ENCODE measurements at places on chromosomes 16 and 17. TPM values are rescaled to one million over a fixed set of nuclear protein-coding genes. Genes with fewer than 3 reads are reported as not detected.

GRCh38 chr16:55389426-55390073, 65.5 kb downstream of the IRX6 start:
- no peaks in the 10 kb centered on the region for H3K36me3 ChIP-seq
- H3K4me3 ChIP-seq = no peak overlapping the region
- H3K27ac ChIP-seq = no peak overlapping the region
- DNase-seq = no peak
- H3K4me1 ChIP-seq = no peaks in the 10 kb centered on the region

DNA sequence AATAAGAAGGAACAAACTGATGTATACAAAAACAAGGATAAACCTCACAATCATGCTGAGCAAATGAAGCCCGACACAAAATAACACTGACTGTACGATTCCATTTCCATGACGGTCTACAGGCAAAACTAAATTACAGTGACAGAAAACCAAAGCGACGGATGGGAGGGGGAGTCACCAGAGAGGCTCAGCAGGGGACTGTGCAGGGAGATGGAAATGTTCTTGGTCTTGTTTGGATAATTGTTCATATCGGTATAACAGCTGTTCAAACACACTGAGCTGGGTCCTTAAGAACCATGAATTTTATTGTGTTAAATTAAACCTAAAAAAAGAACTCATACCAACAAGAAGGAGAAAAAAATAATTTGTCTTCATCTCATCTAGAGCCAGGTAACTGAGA, 97.8 kb downstream of the NXN start:
- no peak overlapping the region for H3K27ac ChIP-seq
- no peak overlapping the region for H3K4me3 ChIP-seq
- peaks cover 5% of the 10 kb centered on the region for H3K4me1 ChIP-seq
- peaks cover 41% of the 10 kb centered on the region for H3K27me3 ChIP-seq
- no peak for DNase-seq
- no peaks in the 10 kb centered on the region for H3K36me3 ChIP-seq

DNA sequence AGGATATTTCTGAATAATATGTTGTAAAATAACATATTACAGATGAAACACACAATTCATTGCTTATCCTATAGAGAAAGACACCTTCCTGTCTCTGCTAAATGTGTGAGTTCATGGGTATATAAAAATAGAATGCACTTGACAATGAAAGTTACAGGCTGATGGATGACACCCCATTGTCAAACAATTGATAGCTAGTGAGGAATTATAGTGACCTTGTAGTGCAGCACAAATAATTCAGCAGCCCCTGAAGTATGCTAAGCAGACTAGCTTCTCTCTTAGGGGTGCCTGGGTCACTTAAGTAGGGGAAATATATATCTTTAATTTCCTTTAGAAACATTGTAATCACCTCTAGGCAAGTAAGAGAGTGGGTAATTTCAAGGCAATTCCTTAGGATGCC, 826.2 kb downstream of the CDH8 start:
- DNase-seq = no peak
- no peaks in the 10 kb centered on the region for H3K36me3 ChIP-seq
- H3K27ac ChIP-seq = no peak overlapping the region
- H3K4me1 ChIP-seq = no peaks in the 10 kb centered on the region
- H3K27me3 ChIP-seq = no peaks in the 10 kb centered on the region

DNA sequence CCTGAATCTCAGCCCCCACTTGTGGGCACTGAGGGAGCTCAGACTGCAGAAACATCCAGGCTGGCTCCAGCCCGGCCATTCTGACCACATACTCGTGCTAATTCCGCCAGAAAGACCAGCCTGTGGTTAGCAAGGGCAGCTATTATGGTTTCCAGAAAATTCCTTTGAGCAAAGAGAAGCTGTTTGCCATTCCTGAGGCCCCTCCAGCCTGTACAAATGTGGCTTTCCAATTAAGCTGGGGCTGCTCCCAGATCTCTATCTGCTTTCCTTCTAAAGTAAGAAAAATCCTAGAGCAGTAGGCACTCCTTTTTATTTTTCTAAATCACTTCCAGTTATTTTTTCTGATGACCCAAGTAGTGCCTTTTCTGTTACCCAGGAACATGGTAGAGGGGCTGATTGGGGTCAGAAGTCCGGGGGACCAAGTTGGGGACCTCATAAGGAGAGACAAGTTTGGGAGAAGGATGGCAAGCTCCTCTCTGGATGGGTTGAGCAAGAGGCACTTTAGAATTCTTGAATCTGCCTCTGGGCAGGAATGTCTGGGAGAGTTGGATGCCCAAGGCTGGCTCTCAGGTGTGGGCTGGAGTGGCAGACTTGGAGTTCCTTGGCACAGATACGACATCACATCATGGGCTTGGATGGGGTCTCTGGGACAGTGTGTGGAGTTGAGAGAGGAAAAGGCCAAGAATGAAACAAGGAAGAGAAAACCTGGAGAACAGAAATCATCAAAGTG, 83.3 kb upstream of the TNRC6C start:
- no peaks in the 10 kb centered on the region for H3K27me3 ChIP-seq
- H3K36me3 ChIP-seq = peaks cover 13% of the 10 kb centered on the region
- H3K4me3 ChIP-seq = no peak overlapping the region
- DNase-seq = no peak

The ZNF624 gene
- 4.5 TPM for total RNA-seq

DNA sequence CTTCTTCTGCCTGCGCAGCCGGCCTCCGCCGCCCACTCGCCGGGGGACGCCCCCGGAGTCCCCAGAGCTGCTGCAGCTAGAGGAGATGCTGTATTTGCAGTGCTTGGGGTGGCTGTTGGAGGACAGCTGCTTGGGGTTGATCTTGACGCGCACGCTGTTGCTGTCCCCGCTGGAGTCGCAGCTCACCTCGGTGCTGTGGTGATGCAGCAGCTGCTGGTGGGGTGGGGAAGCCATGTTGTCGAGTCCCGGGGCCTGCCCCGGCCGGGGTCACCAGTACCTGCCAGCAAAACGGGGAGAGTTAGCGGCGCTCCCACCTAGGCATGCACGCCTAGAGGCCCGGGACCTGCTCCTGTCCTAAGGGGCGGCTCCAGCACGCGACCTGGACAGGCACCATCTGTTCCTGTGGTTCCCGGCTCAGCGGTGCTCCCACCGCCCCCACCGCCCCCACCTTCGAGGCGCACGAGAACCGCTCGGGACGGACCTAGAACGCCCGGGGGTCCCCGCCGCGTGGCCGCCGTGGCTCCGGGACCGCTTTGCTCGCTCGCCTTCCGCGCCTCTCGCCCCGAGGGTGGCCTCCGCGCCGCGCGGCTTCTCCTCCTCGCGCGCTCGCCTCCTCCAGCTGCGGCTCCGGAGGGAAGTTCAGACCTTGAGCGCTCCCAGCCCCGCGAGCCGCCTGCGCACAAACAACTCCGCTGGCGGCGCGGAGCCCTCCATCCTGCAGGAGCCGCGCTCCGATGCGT, 863 bp downstream of the ADCY9 start:
- H3K27ac ChIP-seq = peak overlapping the region; percentile 28
- peaks cover 14% of the 10 kb centered on the region for H3K27me3 ChIP-seq
- H3K36me3 ChIP-seq = peaks cover 8% of the 10 kb centered on the region
- peak overlapping the region; percentile 71 for H3K4me3 ChIP-seq
- peak; percentile 64 for DNase-seq

GRCh38 chr17:32485261-32486110, 1.3 kb upstream of the CDK5R1 start:
- H3K4me3 ChIP-seq = peak overlapping the region; percentile 52
- peaks cover 8% of the 10 kb centered on the region for H3K27me3 ChIP-seq

The DPEP1 gene
- not detected for total RNA-seq

DNA sequence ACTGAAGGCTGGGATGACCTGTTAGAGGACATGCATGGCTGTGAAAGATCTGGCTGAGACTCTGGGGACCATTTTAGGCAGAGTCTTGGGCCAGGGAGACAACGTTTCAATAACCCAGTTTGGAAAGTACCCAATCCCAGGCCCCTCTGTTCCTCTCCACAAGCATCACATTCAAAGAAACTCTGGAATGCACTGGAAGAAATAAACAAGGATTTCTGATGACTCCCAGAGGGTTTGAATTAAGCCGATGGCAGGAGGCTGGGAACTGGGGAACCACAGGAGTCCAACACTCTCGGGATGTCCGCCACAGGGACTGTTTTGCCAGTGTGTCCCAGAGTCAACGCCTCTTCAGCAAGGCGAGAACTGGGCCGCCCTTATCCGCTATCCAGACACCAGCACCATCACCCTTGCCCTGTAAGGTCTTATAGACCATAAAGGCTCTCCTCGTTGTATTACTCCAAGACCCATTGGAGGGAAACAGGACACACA, 3.3 kb downstream of the PMP22 start:
- no peaks in the 10 kb centered on the region for H3K36me3 ChIP-seq
- no peak overlapping the region for H3K27ac ChIP-seq
- no peak overlapping the region for H3K4me3 ChIP-seq
- peaks cover 93% of the 10 kb centered on the region for H3K27me3 ChIP-seq

GRCh38 chr17:82838386-82839063, 1.3 kb downstream of the ZNF750 start:
- H3K36me3 ChIP-seq = no peaks in the 10 kb centered on the region
- H3K4me3 ChIP-seq = no peak overlapping the region
- H3K4me1 ChIP-seq = peaks cover 3% of the 10 kb centered on the region
- DNase-seq = no peak

The PRR35 gene
- not detected for total RNA-seq

DNA sequence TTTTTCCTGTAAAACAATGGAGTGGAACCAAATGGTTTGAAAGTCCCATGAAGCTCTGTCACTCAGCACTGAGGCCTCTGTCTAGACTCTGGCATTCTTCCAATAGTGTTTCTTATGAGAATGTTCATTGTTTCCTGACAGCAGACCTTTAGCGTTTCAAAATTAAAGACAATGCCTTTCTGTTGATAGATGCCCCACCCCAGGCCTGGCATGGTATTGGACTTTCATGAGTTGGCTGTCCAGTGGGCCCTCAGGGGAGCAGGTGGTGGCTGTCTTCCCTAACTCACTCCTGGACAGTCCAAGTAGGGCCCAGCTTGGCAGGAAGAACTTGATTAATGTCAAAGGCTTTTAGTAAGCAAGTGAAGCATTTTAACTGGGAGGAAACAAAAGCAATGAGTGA, 186.5 kb upstream of the CCL2 start:
- no peak overlapping the region for H3K27ac ChIP-seq
- no peak overlapping the region for H3K4me3 ChIP-seq
- no peaks in the 10 kb centered on the region for H3K4me1 ChIP-seq
- peaks cover 4% of the 10 kb centered on the region for H3K27me3 ChIP-seq
- DNase-seq = no peak

DNA sequence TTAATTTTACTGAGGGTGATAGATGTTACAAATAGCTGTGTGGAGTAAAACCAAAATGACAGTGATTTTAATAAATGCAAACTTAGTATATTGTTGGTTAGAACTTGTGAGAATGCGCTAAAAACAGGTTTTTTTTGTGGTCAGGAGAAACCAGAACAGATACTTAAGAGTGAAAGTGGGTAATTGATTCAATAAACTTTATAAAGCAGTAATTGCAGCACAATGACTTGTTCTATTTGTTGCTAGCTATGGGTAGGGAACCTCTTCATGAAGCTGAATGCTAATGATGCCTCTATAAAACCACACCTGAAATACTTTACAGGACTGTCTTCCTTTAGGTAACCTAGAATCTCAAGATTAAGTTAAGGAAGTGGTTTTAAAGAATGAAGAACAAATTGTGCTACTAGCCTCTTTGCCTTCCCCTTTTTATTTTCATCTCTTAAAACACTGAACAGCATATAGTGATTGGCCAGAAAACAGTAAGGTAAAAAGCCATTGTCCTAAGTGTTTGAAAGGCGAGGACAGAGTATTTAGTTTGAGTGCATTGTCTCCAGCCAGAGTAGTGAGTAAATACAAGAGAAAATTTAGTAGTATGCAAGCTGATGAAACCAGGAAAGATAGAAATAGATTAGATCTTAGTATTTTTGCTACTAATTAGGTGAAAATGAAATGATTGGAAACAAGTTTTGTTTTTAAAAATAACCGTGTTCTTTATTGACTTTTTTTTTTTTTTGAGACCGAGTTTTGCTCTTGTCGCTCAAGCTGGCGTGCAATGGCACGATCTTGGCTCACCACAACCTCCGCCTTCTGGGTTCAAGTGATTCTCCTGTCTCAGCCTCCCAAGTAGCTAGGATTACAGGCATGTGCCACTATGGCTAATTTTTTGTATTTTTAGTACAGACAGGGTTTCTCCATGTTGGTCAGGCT, 6.0 kb downstream of the GGNBP2 start:
- H3K4me3 ChIP-seq = no peak overlapping the region
- H3K4me1 ChIP-seq = peaks cover 52% of the 10 kb centered on the region
- H3K27ac ChIP-seq = peak overlapping the region; percentile 58
- no peaks in the 10 kb centered on the region for H3K27me3 ChIP-seq
- peaks cover 49% of the 10 kb centered on the region for H3K36me3 ChIP-seq

The ABCC3 gene
- not detected for total RNA-seq

The DNAAF8 gene
- 0.30 TPM for total RNA-seq

DNA sequence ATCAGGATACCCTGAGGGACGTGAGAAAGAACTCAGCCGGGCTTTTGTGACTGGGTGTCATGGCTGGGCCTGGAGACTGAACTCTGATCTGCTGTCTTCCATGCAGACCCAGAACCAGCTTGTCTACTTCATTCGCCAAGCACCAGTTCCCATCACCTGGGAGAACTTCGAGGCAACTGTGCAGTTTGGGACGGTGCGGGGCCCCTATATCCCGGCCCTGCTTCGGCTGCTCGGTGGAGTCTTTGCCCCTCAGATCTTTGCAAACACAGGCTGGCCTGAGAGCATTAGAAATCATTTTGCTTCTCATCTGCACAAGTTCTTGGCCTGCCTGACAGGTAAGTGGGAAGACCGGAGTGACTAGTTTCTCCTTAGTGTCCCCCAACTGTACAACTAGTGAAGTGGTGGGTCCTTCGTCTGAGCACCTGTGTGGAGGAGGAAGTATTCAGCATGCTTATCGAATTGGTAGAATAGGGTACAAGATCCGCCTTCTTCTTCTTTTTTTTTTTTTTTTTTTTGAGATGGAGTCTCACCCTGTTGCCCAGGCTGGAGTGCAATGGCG, 15.5 kb downstream of the DNAH2 start:
- H3K36me3 ChIP-seq = no peaks in the 10 kb centered on the region
- no peak for DNase-seq
- H3K4me3 ChIP-seq = no peak overlapping the region
- no peaks in the 10 kb centered on the region for H3K4me1 ChIP-seq

DNA sequence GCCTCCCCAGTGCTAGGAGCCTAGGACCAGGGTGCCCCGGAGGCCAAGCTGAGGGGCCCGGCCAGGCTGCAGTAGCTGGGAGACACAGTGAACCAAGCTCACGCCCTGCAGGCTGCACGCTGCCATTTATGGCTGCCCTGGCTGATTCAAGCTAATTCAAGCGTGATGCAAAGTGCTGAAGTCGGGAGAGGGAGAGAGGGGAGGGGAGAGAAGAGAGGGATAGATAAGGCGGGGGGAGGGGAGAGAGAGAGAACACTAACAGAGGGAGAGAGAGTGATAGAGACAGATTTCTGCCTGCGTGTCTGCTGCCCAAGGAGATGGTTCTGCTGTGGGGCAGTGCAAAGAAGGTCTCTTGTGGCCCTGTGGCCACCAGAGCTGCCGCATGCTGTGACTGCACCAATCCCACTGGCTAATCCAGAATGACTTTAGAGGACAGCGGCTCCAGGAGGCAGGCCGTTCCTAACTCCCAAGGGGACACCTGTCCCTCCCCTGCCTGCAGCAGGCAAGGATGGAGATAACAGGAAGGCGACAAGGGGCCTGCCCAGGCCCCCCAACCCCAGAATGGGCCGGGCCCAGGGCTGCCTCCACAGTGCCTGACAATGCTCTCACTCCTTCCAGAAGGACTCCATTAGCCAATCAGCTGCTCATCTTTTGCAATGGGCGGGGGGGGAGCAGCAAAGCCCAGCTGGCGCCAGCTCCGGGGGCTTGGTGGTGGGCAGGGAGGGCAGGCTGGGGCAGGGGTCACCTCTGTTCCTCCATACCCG, 12.9 kb downstream of the MXRA7 start:
- no peaks in the 10 kb centered on the region for H3K36me3 ChIP-seq
- H3K4me1 ChIP-seq = peaks cover 37% of the 10 kb centered on the region
- H3K4me3 ChIP-seq = no peak overlapping the region
- DNase-seq = no peak

Data from activated CD8-positive, alpha-beta memory T cell treated with anti-CD3 and anti-CD28 coated beads, Interleukin-2, amount 10 ng/mL, durations not matched to agents 7 days and 5 days (primary cell).